NCI-H187 treated with DMSO at 0.1 percent for 48 hours (cell line): ENCODE measurements at places on chromosomes 11 and 22.

DNA sequence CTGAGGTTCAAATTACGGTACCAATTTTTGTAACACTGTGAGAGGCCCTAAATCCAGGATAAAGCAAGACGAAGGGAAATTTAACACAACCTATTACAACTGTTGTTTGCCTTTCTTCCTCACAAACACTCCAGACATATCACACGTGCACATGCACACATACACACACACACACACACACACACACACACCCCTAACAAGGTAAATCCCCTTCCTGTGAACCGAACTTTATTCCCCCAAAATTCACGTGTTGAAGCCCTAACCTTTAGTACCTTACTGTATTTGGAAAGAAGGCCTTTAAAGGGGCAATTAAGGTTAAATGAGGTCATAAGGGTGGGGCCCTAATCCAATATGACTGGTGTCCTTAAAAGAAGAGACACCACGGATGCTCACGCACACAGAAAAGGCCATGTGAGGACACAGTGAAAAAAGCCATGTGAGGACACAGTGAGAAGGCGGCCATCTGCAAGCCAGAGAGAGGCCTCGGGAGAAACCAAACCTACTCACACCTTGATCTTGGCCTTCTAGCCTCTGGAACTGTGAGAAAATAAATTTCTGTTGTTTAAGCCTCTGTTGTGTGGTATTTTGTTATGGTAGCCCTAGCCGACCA is 1.8 kb downstream of the SERGEF start:
- no peak for DNase-seq

DNA sequence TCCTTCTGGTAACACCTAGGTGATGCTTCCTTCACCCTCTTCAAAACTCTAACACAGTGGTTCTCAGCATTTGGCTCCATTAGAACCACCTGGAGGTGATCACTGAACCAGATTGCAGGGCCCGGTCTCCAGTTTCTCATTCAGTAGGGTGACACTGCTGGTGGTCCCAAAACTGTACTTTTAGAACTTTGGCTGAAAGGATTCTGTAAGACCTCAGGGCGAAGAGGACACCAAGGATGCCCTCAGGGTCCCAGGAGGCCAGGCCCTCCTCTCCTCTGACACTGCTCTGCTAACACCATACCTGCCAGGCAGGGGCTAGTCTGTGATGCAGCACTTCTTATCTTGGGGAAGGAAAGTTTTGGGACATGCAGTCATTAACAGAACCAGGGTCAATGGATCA is 9.0 kb downstream of the VSTM5 start:
- DNase-seq, result no peak

DNA sequence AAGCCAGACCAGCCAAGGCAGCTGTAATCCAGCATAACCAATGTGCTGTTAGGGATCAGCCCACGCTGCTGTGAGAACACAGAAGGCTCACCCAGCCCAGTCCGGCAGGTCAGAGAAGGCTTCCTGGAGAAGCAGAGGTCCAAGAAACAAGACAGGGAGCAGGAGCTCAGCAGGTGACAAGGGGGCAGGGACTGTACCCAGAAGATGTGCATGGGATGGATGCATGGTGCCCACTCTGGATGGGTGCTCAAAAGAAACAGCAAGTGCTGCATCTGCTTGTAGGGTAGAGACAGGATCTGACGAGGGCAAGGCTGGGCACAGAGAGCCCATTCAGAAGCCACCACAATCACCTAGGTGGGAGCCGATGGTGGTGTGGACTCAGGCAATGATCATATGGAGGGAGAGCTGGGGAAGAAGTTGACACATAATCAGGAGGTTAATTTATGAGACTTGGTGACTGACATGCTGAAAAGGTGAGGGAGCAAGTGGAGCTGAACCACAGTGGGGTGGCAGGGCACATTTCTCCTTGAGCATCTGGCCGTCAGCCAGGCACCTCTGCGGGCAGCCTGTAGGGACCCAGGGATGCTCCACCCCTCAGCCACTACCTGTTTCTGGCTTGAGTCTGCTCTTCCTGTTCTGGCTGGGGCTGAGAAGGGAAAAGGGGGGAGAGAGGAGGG is 102.3 kb upstream of the DRD2 start:
- DNase-seq, result peak; percentile 60

DNA sequence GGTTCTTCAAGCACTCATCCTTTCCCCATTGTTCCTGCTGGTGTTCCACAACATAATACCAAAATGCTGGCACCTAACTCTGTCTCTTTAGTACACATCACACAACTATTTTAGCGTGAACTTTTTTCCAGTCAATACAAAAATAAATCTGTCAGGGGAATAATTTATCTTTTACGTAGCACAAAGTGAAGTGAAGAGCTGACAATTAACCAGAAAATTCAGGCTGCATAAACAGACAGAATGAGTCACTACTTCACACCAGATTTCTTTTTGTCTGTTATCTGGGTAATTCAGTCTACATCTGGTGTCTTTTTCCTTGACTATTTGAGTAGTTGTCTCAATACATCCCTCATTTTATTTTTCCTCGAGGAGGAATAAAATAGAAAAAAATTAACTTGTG is 7.9 kb upstream of the ETS1 start:
- DNase-seq, result no peak

DNA sequence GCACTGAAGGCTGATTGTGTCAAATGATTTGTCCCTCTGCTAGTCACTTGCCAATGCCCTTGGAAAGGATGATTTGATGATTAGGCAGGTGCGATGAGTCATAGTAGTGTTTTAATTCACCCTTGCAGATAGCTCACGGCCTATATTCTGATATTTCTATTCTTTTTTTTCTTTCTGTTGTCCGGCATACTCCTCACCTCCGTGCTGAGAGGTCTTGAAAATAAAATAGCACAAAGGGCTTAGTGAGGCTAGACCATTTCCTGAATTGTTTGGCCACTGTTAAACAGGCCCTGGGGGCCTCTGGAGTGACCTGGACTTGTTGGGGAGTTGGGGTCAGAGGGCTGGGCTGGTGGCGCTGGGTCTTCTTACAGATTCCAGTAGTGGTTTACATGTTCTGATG is 99.8 kb downstream of the ZBTB16 start:
- DNase-seq, result no peak

DNA sequence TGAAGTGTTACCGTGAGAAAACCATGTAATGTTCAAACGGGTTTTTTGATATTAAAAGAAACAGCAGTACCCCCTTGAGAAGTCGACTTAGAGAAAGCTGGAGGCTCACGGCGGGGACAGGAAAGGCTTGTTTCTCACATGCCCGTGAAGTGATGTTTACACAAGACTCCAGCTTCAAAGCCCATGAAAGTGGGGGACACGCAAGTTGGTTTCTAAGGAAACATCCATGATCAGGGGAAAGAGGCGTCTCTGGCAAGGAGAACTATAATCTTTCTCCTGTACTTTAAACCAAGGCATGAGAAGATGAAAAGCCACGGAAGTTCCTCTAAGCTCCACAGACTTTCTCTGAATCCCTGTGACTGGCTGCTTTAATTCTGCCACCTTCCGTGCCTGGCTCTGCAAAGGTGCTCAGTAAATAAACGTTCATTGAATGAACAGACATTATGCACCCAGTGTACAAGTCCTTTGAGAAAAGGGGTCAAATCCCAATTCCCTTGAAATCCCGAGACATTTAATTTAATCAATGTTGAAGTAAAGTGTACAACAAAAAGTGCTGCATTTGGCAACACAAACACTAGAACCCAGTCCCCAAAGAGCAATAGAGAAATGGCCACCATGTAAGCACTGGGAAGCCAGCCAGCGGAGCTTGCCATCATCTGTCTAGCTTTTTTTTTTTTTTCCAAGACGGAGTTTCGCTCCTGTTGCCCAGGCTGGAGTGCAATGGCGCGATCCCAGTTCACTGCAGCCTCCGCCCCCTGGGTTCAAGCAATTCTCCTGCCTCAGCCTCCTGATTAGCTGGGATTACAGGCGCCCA is 58.7 kb downstream of the AHNAK start:
- DNase-seq, result peak; percentile 11

- no peak for DNase-seq
Observed at GRCh38 chr22:44316393-44317122, 3.8 kb upstream of the SHISAL1 start.

GRCh38 chr11:66326261-66327111 is 9.6 kb upstream of the CD248 start:
- DNase-seq, result no peak

GRCh38 chr11:65859812-65860277 is 388 bp upstream of the MUS81 start:
- DNase-seq, result no peak

GRCh38 chr11:45087900-45088160 is 58.6 kb upstream of the PRDM11 start:
- no peak for DNase-seq

DNA sequence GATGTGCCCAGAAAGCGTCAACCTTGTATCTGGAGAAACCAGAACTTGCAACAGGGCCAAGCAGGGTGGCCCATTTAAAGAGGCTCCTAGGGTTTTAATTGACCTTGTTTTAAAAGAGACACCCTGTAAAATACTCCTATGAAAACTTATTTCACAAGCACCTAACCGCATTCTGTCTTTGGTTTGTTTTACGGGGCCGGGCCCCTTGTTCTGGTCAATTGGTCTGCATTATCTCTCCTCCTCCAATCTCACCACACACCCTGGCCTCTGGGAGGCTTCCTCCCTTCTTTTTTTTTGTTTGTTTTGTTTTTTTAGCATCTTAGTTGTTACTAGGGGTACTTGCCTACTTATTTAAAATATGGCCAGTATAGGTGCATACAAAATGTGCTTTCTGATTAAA is 4.7 kb downstream of the EHF start:
- no peak for DNase-seq

DNA sequence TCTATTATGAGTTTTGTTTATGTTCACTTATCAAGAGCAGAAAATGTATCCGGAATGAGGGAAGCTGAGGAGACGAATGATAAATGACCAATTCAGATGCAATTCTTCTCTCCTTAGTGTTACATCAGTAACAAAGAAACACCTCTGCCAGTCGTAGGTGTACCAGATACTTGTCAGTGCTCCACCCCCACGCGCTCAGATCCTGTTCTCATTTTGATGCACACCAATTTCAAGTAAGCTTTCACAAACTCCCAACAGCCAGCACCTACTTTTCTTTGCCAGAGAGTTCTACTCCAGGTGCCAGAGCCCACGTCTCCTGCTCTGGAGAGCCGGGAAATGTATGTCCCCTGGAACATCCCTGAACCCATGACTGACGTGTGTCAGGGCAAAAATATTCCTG is 43.7 kb downstream of the OR8B12 start:
- no peak for DNase-seq

- DNase-seq, result no peak
Observed at GRCh38 chr11:115439385-115439784, 64.8 kb downstream of the CADM1 start.

DNA sequence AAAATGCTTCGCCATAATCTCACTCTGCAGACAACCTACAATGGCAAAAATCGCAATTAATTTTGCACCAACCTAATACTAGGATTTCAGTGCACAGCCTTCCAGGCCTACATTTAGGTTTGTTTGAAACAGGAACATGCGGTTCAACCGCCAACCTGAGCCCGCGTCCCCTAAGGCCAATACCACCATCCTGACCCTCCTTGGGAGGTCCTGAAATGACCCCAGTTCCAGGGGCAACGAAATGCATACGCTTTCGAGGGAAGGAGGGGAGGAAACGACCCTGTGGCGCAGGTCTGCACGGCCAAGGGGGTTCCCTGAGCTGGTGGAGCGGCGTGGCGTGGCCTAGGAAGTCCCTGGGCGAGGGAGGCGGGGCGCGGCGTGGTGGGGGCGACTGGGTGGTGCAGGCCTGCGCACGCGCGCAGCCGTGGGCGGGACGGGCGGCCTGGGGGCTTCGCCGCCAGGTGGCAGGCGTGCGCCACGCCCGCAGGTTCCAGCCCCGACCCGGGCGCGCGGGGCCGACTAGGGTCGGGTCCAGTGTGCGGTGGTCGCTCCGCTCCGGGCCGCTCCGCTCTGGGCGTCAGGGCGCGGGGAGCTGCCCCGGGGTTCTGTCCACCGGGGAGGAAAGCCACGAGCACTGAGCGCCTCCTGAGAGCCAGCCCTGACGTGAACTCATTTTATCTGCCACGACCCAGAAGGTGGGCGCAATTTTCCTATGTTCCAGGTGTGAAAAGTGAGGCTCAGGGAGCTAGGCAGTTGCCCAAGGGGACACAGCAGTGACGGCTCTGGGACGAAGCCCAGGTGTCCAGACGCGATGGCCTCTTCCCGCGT is 94.1 kb downstream of the SWAP70 start:
- DNase-seq, result peak; percentile 33

- DNase-seq, result no peak
Observed at GRCh38 chr11:88194990-88195389, 19.7 kb upstream of the RAB38 start.

- no peak for DNase-seq
Observed at GRCh38 chr11:68812526-68812925, 29.2 kb downstream of the CPT1A start.

GRCh38 chr22:44037519-44038375 is 13.6 kb downstream of the PARVB start:
- no peak for DNase-seq

DNA sequence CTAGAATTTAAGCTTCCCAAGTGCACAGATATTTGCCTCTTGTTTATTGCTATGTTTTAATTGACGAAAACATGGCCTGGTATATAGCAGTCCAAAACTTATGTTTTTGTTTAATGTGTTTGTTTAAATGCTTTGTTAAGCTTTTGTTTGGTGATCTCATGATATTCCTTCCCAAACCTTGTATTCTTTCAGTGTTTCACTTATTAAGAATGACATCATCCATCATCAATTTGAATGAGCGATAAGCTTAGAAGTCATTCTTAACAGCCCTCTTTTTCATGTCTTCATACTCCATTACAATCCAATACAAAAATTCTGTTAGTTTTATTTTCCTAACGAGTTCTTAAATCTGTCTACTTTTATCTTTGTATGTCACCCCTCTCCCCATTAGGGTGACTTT is 206.0 kb downstream of the DYNC2H1 start:
- no peak for DNase-seq

DNA sequence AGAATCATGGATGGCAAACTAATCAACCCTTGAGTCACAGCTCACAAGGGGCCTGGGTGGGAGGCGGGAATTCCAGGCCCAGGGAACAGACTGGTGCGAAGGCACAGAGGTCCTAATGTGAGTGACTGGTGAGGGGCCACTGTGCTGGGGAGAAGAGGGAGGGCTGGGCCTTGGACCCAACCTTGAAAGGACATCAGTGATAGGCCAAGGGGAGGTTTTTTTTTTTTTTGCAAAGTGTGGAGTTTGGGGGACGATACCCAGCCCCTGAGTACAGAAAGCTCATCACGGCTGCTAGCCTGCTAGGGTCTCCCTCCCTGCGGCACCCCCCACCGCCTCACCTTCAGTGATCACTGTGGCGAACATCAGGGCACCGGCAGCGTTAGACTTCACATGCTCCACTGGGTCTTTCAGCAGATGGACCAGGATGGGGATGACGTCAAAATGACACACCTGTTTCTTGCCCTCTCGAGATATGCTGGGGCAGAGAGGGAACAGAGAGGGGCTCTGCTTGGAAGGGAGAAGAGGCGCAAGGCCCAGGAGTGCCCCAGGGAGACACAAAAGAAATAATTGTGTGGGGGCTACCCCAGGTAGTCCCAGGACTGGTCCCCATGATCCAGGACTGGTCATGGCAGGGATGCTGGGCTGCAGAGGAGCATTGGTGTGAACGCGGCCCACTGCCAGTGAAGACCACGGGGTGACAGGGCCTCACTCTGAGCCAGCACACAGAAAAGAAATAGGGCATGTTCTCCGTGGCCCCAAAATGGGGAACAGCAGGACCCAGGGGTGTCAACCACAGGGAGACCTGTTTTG is 8.6 kb upstream of the GNAZ start:
- DNase-seq, result no peak
